CD8-positive, alpha-beta memory T cell (primary cell): ENCODE measurements at places on chromosomes 2 and 18. TPM values are rescaled to one million over a fixed set of nuclear protein-coding genes. Genes with fewer than 3 reads are reported as not detected.

The INO80C gene
- 27.0 TPM for total RNA-seq

- peak; percentile 39 for DNase-seq
These were observed 17.6 kb upstream of the BOK start for GRCh38 chr2:241540771-241541561.

The TMEM37 gene
- total RNA-seq: not detected

DNA sequence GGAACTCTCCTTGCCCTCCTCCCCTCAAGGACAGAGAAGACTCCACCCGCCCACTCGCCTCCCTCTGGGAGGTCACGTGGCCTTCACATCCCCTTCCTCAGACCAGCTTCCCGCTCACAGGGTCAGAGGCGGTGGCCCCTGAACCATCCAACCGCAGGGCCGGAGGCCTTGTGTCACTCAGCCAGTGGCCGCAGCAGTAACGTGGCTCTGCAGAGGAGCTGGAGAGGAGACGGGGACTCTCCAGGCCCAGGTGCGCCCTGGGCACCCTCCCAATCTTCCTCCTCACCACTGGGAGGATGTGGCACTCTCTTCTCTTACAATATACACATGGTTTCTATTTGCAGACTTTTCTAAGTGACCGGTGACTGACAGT lies 161.7 kb downstream of the TWIST2 start:
- no peak for DNase-seq

- no peak for DNase-seq
These were observed 115.0 kb downstream of the EN1 start for GRCh38 chr2:118732432-118732831.

GRCh38 chr2:164737612-164738081 lies 104.0 kb downstream of the COBLL1 start:
- DNase-seq: no peak

The PAIP2B gene
- total RNA-seq: 2.1 TPM

GRCh38 chr2:219404954-219405353 lies 13.2 kb upstream of the DES start:
- DNase-seq: no peak

- no peak for DNase-seq
These were observed 65.2 kb downstream of the SRD5A2 start for GRCh38 chr2:31515586-31515985.

GRCh38 chr18:24187049-24187448 lies 48.2 kb downstream of the CABYR start:
- no peak for DNase-seq

The ZNF514 gene
- total RNA-seq: 10.3 TPM

The TYW5 gene
- total RNA-seq: 10.6 TPM

- no peak for DNase-seq
These were observed 188.4 kb upstream of the TPO start for GRCh38 chr2:1224901-1225300.

- no peak for DNase-seq
These were observed 2.6 kb downstream of the GPR39 start for GRCh38 chr2:132419235-132419634.

DNA sequence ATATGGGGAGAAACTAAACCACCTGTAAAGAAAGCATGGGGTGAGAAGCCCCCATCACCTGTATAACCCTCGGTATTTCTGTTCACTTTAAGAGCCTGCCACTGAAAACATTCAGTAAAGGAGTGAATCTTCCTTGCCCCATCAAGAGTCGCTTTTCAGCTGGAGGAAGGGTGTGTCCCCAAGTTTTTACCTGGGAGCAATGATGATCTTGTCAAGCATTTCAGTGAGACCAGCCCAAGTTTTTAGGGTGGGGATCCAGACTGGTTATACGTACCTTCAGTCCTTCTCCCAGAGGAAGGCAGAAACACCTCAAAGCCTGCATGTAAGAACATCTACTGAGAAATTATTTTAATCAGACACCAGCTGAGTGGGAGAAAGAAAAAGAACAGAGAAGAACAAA lies at the start of gene DSG1:
DSG1 (plus strand) TSS at position 301 of the 400 bp plus-strand sequence. CDS start 141 bp downstream, outside the sequence.
- DNase-seq: no peak

DNA sequence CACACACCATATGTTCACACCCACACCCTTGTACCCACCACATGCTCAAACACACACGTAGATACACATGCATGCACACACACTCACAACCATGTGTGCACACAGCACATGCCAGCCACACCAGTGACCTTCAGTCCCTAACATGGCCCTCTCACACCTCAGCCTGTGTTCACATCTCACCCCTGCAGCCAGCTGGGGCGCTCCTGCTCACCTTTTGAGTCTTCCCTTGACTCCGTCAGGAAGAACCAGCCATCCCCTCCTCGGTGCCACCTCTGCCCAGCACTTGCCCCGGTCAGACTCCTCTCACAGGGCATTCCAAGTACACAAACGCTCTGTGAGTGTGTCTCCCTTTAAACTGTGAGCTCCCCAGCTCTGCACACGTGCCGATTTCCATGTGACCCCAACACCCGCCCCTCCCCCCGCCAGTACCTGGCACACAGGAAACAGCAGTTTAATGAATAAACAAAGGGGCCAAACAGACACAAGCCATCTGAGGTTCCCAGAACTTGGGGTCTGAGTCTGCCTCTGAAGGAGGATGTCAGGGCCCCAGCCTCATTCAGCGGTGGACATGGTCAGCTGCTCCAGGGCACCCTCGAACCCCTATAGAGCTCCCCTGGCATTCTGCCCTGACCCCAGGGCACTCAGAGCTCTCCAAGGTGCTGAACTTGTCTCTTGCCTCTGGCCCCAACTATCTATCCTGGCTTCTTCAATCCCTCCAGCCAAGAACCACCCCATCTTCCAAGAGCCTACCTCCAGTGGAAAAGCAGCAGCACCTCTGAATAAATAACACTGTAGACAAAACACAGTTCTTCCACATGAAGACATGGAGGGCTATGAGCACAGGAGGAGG lies 252.9 kb downstream of the ATAD2B start:
- DNase-seq: no peak

GRCh38 chr2:196502386-196502785 lies 137.1 kb upstream of the CCDC150 start:
- DNase-seq: no peak

GRCh38 chr18:31791817-31792579 lies 31.3 kb upstream of the SLC25A52 start:
- DNase-seq: no peak

The MYO3B gene
- total RNA-seq: 0.33 TPM

The SEMA4C gene
- total RNA-seq: 18.7 TPM

DNA sequence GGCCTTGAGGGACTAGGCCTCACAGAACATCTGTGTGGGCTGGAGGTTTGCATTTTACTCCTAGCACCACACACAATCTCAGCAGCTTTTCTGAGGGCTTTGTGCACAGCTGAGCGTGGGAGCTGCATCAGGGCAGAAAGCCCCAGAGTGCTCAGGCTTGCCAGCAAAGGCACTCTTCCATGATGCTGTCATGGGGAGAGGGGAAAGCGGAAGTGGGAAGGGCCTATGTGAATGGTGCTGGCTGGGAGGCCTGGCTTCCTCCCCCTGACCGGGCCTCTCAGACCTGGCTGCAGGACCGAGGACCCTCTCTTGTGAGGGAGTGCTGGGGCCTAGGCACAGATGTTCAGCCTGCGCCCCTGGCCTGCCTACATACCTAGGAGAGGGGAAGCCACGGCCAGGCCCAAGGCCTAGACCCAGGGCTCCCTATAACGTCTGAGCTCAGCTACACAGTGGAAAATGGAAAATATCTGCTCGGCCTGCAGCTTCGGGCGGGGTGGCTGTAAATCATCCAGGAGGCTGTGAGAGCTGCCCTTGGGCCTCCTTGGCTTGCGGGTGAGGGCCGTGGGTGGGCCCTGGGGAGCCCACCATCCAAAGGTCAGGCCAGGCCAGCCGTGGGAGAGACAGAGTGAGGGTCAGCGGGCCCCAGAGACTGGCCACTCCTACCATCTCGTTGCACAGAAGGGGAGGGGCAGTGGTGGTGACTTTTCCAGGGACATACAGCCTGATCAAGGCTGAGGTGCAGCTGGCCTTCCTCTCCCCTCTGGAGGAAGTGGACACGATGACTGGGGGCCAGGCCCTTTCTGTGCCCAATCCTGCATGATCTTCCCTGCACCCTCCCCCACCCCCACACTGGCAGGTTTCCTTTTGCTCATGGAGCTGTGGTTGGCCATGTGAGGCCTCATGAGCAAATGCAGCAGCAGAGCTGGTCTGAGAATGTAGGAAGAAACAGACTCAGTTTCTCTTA lies 22.8 kb downstream of the GLI2 start:
- DNase-seq: no peak

DNA sequence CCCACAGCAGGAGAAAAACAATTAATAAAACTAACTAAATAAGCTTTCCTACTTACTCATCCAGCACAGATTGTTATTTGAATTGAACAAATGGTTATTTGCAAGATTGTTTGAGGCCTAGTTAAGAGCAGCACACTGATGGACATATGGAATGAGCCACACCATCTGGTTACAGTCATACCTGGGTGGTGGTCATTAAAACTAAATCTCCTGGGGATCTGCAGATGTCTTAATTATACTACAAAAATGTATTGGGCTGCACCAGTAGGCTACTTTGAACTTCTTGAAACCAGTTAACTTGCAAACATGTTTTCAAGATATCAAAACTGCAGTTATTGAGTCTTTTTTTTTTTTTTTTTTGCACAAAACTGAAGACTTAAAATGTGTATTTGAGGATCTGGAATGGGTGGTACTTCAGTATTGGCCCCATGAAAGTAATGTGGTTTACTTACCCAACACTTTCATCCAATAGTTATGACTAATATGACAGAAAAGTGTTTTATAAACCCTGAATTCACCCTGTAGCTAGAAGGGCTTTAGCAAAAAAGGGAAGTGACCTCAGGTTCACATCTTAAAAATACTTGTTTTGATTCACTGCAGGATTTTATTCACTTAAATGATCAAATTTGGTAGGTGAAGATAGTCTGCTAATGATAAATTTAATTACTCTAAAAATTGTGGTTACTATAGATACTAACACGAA lies 10.8 kb downstream of the AGFG1 start:
- no peak for DNase-seq

DNA sequence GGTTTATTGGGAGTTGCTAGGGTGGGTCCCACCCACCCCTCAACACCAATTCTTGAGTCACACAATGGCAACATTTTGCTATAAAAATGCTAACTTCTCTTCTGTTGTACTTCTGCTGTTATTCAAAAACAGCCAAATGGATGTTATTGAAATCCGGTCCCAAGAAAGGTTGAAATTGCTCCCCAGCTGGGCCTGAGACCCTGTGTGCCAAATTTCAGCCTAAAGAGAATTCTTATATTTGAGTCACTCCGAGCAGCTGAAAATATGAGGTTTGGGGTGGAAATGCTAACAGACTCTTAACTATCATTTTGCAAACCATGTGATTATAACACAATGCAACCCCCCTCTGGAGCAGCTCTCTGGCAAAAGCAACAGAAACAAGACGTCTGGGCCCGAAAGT lies 27.0 kb upstream of the ACVR1 start:
- no peak for DNase-seq

DNA sequence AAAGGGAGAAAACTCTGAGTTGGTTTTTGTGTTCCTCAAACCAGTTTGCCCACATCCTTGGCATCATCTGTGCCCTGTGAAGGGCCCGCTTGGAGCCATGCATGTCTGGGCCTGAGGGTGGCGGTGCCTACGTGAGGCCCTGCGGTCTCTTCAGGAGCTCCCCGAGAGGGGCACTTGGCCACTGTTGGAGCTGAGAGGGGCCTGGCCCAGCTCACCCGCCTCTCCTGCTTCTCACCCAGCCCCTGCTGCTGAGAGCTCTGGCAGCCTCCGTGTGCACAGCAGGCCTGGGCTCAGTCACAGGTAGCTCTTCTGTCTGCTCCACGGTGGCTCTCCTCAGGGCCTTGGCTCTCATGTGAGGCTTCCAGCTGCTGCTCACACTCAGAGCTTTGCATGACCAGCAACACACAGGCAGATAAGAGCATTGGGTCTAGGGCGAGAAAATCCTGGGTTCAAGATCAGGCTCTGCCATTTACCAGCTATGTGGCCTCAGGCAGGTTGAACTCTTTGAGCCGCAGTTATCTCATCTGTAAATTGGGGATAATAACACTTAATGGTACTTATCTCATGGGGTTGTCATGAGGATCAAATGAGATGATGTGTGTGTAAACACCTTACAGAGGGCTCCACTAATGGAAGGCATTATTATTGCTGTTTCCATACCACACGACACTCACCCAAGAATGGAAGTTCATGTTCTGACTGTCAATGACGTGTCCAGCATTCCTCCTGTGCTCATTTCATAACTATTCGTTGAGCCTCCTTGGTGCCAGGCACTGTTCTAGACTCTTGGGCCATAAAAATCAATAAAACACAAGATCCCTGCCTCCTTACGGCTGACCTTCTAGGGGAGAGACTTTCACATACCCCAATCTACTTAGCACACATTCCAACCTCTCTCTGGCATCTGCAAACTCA lies 41.6 kb upstream of the PLB1 start:
- no peak for DNase-seq

The COLEC12 gene
- not detected for total RNA-seq

The STAT4 gene
- total RNA-seq: 54.7 TPM

DNA sequence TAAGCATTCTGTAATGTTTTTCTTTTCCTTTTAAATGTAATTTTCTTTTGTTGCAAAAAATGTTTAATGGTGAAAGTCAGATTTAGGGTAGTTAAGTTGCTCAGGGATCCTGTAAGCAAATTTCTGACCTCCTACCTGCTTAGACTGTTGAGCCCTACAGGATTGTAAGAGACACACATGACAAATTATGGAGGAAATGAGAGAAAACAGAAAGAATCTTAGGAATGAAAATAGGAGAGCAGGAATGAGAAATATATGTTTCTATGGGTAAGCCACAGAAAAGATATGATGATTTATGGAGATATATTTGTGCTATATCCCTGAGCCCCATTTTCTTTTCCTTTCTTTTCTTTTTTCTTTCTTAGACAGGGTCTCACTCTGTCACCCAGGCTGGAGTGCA lies 28.3 kb downstream of the CYBRD1 start:
- no peak for DNase-seq

DNA sequence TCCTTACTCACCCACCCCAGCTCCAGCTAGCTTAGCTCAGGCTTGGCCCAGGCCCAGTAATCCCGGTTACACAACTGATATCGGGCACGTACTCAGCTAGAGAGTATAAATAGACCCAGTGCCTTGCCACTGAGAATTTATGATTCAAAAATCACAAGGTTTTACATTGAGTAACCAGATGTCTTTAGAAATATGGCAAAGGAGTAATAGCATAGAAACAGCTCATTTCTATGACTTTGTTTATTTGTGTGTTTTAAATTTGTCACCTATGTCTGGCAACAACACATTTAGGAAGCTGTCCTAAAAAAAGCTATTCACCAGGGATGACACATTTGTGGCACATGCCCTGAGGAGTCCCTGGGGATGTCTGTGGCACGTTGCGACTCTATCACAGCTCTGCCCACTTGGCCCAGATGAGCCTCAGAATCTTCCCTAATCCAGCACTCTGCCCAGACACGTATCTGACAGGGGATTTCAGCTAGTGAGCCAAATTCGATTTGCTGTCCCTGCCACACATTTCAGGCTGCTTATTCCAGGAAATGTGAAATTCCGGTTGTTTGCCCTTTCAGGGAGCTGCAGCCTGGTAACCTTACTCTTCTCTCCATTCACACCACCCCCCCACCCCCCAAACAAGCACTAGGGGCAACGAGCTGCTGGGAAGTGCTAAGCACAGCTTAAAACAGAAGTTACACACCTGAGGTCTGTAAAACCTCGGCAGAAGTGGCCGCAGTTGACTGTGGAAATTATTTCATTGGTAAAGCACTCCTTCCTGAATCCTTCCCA lies 85.4 kb upstream of the ZCCHC2 start:
- DNase-seq: no peak

- DNase-seq: no peak
These were observed 14.5 kb downstream of the CLIP4 start for GRCh38 chr2:29129586-29130281.

GRCh38 chr2:108823286-108823685 lies 36.7 kb downstream of the CCDC138 start:
- no peak for DNase-seq
